Activated CD4-positive, CD25-positive, alpha-beta regulatory T cell (primary cell): ENCODE measurements at places on chromosomes 1 and 21.

- DNase-seq: no peak
Measured at GRCh38 chr1:231357831-231358354, 19.8 kb downstream of the SPRTN start.

DNA sequence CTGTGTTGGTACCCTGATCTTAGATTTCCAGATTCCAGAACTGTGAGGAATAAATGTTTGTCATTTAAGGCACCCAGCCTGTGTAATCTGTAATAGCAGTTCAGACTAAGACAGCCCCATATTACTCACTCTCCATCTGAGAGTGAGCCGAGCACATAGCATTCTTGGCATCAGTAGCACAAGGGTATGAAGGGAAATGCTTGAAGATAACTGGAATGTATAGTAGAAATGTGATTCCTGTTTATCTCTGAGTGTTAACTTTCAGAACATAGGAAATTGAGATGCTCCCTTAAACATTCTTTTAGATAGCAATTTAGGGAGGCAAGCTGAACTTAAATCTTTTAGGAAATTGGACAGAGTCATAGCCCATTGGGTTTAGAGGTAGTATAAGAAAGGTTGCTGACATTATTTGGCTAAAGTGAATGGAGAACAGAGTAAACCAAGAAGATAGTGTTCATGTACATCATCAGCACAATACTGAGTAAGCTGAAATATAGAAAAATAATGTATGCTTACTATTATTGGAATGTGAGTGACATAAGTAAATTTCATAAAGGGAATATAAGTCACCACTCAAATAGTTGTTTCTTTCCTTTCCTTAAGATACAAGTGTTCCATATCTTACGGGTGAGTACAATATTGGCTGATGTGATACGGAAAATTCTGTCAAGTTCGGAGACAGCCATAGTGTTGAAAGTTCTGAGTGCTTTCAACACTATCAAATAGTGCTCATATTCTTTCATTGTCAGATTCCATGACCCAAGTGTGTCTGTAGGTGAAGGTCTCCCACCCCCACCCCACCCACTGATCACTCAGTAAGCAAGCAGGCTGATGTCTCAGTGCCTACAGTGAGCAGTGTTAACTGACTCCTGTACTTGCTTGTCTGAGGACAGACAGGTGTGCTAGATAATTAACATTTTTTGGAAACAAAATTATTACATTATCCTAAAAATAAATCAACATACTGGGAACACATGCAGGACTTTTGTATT, 73.7 kb downstream of the LRRC8D start:
- DNase-seq: no peak

- DNase-seq: no peak
Measured at GRCh38 chr21:29105218-29105617, 25.2 kb upstream of the MAP3K7CL start.

DNA sequence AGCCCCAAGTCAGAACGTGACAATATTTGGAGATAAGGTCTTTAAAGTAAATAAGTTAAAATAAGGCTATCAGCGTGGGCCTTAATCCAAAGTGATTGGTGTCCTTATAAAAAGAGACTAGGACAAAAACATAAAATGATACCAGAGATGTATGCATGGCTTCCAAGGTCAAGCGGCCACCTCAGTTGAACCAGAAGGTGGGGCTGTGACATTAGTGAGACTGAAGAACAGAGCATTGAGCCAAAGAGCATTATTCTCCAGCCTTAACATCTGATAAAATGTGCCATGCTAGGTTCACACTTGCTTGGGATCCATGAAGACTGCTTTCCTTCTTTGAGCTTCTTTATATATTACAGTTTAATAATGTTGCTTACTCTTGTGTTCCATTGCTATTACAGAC, 554.6 kb downstream of the PLA2G4A start:
- DNase-seq: no peak

DNA sequence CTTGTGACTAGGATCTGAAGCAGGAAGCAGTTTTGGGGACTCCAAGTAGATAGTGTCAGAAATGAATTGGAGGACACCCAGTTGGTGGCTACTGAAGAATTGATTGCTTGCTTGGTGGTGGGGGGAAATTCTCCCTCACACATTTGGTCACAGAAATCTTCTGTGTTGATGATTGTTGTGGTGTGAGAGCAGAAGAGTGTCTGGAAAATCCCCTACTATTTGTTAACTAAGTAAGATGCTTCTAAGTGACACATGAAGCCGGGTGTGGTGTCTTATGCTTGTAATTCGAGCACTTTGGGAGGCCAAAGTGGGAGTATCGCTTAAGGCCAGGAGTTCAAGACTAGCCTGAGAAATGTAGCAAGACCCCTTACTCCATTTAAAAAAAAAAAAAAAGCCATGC, 22.5 kb upstream of the IPP start:
- DNase-seq: no peak

DNA sequence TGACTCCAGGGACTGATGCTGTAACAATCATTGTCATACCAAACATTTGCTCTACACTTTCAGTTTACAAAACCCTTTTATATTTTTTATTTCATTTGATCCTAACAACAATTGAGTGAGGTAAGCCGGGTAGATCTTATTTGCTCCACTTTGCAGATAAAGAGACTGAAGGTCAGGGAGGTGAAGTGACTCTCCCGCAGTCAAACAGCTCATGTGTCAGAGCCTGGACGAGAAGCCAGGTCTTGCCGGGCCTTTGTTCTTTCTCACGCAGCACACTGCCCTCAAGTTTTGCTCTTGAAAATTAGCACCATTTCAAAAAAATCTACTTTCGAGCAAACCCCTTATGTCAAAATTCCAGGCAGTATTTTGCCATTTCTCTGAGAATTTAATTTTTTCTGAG, 65.2 kb downstream of the CD247 start:
- DNase-seq: no peak

DNA sequence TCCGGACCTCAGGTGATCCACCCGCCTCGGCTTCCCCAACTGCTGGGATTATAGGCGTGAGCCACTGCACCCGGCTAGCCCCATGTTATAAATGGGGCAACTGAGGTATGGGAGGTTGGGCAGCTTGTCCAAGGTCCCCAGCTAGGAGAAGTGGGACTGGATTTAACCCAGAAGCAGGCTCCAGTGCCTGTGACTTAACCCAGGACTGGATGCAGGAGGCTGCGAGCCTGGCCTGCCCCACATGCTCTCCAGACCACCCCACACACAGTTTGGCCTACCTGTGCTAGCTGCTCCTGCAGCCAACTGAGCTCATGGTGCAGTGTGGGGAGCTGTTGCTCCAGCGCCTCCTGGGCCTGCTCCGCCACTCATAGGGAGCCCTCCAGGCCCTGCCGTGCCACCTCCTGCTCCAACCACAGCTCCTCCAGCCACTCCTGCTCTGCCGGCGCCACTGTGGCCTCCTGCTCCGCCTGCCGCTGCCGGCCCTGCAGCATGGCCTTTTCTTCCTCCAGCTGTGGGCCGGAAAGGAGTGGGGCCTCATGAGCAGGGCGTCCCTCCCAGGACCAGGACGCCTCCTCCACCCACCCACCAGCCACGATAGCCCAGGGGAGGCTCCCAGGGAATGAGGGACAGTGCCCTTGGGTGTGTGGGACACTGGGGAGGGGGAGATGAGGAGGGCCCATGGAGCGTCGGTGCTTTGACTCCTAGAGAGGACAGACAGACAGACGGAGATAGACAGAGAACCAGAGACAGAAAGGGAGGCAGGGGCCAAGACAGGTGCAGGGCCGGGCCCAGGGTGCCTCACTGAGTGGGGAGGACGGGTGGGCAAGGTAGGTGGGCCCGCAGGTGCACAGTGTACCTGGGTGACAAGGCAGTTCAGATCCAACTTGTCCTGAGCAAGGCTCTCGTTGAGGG, 12.4 kb upstream of the NBPF1 start:
- no peak for DNase-seq

GRCh38 chr1:20829531-20829930, 42.4 kb upstream of the HP1BP3 start:
- no peak for DNase-seq

- no peak for DNase-seq
Measured at GRCh38 chr1:106608841-106609240, 447.6 kb upstream of the PRMT6 start.

- DNase-seq: no peak
Measured at GRCh38 chr1:10378081-10378841, 20.6 kb upstream of the PGD start.

DNA sequence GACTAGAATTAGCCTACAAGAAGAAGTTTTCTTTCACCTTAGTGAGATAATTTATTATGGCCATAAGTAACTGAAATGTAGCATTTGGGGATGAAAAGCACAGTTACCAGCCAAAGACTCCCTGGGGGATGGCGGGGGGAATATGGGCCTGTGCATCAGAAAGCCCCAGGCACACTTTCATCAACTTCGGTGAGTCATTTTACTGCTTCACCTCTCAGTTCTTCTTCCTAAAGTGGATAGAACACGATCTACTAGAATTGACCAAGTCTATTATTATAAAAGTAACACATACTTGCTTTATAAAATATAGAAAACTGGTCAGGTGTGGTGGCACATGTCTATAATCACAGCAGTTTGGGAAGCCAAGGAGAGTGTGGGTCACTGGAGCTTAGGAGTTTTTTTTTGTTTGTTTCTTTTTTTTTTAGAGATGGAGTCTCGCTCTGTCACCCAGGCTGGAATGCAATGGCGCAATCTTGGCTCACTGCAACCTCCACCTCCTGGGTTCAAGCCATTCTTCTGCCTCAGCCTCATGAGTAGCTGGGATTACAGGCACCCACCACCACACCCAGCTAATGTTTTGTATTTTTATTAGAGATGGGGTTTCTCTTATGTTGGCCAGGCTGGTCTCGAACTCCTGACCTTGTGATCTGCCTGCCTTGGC, 141.8 kb downstream of the ZZZ3 start:
- DNase-seq: no peak

GRCh38 chr21:35136586-35137219, 87.6 kb upstream of the RUNX1 start:
- no peak for DNase-seq

- DNase-seq: no peak
Measured at GRCh38 chr1:225812488-225813213, 2.7 kb downstream of the EPHX1 start.

DNA sequence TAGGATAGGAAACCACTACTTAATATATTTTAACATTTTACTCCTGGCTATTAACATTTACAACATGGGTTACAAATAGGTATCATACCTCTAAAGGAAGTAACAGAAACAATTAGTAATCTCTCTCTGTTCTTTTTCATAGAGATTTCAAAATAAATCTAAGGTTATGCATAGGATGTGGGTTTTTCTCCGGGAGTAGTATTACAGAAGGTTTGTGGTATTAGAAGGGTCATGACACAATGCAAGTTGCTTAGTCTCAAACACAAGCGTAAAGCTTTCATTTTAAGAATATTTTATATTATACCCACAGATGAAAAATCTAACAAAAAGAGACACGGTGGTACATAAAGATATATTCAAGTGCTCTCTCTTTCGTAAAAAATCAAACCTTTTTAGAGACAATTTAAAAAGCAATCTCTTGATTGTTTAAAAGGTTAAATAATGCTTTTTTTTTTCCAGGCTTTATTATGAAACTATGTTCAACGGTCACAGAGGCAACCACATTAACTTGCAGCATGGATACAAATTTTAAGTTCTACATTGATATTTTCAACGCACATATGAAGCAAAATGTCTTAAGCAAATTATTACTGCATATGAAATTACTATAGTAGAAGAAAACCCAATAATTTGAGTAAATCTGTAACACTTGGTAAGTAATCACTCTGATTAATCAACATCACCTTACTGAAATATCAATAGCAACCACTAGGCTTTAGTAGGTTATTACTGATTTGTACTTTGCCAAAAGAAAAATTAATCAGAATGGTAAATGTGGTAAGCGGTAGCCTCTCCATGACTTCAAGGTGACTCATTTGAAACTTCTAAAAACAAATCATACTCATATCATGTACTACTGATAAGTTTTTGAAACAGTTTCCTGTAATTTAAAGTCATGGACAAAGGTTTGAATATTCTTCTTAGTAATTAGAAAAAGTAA, 97.4 kb upstream of the GFI1 start:
- DNase-seq: no peak

- DNase-seq: no peak
Measured at GRCh38 chr1:208303743-208304712, 59.8 kb upstream of the PLXNA2 start.

- DNase-seq: no peak
Measured at GRCh38 chr1:90640325-90640724, 76.8 kb downstream of the BARHL2 start.

DNA sequence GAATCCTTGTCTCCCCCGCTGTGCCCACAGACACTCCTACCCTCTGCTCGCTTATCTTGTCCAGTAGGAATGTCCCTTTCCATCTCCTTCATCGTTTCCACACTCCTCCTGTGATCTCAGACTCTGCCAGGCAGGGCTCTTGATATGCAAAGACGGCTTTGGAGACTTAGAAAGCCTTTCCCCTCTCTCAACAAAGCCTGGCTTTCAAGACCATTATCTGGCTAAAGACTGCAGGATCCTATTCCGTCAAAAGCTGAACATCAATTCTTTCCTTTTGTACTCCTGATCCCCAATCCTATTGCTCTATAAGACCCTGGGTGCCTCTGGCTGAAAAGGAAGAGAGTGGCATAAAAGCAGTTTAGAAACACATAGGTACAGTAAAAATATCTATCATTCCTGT, 63.9 kb downstream of the SDC3 start:
- DNase-seq: no peak

DNA sequence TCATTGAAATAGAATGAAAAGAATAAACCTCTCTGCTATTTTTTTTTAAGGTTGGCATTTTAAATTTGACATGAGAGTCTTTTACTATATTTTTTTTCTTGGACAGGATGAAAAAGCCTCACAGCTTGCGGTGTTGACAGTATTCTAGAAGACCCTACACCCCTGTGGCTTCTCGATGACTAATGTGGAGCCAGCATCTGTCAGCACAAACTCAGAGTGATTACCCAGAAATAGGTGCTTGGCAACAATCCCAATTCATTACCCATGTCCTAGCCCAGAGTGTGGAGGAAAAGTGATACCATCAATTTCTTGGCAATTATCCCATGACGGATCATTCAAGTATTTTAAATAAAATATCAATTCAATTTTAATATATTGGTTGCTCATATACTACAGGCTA, 186.8 kb upstream of the MAP1LC3C start:
- no peak for DNase-seq

GRCh38 chr1:193310564-193310963, 124.2 kb upstream of the B3GALT2 start:
- no peak for DNase-seq

GRCh38 chr1:96865731-96866685, 144.4 kb downstream of the PTBP2 start:
- DNase-seq: no peak

- no peak for DNase-seq
Measured at GRCh38 chr1:39573097-39573465, 3.5 kb downstream of the PABPC4 start.

DNA sequence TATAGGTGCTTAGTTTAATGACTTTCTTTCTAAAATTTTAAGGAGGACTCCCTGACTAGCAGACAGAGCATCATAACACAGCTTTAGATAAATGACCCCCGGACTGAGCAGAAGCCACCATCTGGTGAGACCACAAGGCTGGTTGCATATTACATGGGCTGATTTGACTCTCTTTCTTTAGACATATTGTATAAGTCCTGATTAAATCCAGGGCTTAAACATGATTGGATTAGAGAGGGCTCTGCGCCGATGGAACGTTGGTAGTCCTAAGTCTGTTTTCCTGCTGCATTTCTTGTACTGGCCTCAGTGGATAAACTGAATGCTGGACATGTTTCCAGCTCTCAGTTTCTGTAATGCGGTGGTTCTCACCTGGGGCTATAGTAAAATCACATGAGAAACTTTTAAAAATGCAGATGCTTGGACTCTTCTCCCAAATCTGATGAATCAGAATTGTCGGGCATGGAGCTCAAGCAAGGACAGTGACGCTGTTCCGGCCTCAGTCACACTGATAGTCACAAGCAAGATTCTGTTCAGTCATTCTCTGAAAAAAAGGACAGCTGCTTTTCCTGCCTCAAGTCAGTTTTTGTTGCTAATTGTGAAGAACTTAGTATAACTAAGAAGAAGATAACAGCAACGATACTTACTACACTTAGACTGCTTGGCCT, 16.6 kb downstream of the DDI2 start:
- DNase-seq: no peak
